ENCODE measurements at places on chromosomes 2 and 18.

GRCh38 chr2:38794235-38794946 is 16.4 kb downstream of the GEMIN6 start:
- no peak for DNase-seq

DNA sequence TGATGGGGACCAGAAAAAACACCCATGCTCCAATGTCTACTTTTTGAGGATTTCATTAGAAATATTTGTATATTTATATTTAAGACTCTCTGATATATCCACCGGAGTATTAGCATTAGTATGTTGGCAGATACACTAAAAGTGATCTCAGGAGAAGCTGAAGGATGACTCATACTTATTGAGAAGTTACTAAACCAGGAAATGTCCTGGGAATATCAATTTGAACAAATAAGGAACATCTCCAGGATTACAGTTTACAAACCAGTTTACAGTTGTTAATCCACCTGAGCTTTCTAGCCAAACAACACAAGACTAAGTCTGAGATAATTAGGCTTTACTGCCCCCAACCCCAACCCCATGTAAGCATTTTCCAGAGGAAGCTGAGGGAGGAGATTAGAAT is 16.1 kb upstream of the DPP4 start:
- DNase-seq = no peak

DNA sequence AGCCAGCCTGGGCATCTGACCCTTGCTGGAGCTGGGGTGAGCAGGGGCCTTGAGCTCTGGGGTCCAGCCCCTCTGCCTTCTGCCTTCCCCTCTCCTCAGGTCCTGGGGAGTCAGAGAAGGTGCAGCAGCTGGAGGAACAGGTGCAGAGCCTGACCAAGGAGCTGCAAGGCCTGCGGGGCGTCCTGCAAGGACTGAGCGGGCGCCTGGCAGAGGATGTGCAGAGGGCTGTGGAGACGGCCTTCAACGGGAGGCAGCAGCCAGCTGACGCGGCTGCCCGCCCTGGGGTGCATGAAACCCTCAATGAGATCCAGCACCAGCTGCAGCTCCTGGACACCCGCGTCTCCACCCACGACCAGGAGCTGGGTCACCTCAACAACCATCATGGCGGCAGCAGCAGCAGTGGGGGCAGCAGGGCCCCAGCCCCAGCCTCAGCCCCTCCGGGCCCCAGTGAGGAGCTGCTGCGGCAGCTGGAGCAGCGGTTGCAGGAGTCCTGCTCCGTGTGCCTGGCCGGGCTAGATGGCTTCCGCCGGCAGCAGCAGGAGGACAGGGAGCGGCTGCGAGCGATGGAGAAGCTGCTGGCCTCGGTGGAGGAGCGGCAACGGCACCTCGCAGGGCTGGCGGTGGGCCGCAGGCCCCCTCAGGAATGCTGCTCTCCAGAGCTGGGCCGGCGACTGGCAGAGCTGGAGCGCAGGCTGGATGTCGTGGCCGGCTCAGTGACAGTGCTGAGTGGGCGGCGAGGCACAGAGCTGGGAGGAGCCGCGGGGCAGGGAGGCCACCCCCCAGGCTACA is 3.8 kb downstream of the EMILIN1 start:
- no peak for DNase-seq

DNA sequence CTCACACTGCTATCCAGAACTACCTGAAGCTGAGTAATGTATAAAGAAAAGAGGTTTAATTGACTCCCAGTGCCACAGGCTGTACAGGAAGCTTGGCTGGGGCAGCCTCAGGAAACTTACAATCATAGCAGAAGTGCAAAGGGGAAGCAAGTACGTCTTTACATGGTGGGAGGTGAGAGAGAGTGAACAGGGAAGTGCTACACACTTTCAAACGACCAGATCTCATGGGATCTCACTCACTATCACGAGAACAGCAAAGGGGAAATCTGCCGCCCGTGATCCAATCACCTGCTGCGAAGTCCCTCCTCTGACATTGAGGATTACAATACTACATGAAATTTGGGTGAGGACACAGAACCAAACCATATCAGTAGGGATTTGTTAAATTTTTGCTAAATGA is 150.4 kb upstream of the NXPH2 start:
- DNase-seq = no peak

DNA sequence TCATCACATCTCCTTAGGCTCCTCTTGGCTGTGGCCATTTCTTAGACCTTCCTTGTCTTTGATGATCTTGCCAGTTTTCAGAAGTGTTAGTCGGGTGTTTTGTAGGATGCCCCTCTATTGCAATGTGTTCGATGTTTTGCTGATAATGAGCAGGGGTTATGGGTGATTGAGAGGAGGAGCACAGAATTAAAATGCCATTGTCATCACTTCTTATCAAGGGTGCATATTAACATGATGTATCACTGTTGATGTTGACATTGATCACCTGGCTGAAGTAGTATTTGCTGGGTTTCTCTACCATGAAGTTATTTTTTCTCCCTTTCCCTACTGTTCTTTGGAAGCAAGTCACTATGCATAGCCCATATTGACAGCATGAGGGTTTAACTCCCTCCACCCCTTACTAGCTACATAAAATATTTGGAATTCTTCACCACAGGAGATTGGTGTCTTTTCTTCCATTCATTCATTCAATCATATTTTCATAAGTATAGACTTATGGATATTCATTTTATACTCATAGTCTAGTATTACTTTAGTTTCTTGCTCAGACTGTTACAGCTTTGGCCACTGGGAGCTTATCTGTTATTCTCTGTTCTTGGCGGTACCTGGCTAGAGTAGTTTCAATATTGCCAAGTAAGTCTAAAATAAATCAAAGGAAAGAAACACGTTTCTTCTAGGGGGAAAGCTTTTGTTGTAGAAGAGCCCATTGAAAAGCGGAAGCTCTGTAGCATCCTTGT is 54.5 kb upstream of the TMEM87B start:
- DNase-seq = no peak

DNA sequence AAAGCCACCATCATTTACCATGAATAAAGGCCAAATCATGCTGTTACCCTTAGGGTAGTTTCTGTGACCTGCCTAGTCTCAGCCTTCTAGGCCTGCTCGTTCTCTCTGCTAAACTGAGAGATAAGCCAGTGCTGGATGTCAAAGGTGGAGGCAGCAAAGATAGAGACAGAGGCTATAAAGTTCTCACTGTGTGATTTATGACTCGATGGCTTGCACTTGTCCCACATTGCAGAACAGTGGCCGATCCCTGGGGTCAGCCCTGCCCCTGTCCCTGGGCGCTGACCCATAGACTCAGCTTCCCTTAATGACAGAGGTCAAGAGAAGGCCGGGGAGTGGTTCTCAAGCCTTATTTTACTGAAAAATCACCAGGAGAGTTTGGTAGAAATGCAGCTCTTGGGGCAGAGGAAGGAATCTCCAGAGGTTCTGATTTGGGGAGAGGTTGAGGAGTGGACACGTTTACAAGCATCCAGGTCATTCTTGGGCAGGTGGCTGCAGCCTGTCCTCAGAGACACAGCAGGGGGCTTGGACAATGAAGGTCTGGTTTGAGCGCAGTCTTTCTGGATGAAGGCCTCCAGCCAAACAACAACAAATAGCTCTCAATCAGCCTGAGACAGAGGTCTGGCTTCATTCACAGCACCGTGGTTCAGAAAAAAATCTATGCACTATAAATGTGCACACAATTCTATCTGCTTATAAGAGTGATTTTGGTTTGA is 143.5 kb downstream of the ACKR3 start:
- DNase-seq = no peak

DNA sequence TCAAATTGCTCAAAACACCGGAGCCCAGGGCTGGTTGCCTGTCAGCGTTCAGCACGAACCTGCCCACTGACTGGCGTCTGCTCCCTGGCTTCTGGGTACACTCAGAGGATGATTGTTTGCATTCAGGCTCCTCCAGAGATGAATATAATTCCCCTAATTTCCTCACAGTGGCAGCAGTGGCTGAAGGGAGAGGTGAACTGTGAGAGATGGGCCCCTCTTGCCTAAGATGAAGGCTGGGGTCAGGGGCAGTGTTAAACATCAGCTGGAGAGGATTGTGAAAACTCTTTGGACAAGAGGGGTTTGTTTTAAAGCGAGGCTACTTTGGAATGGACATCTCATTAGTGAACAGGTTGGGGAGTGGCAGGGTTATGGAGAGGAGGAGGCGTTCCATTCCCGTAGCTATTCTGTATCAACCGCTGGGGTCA is 31.0 kb downstream of the TCF7L1 start:
- no peak for DNase-seq
